ENCODE measurements at places on chromosomes 2 and 18.

DNA sequence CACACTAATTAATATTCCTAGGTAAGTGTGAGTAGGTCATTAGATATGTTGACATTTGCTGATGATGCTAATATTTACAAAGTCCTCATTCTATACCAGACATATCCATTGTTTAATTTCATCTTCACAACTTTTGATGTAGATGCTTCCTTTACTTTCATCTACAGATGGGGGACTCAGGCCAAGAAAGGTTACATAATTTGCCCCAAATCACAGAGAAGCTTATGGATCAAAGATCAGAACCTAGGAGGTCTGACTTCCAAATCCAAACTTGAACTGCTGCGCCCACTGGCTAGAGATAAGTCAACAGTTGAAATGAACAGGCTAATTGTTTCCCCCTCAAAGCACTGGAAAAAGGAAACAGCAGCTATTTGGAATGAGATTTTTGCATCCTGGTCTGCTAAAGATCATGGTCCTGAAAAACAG, 95.6 kb upstream of the TMEM178A start:
- no peak for DNase-seq

- DNase-seq, result no peak
Observed at GRCh38 chr18:45365835-45366234, 249.4 kb upstream of the SLC14A2 start.

DNA sequence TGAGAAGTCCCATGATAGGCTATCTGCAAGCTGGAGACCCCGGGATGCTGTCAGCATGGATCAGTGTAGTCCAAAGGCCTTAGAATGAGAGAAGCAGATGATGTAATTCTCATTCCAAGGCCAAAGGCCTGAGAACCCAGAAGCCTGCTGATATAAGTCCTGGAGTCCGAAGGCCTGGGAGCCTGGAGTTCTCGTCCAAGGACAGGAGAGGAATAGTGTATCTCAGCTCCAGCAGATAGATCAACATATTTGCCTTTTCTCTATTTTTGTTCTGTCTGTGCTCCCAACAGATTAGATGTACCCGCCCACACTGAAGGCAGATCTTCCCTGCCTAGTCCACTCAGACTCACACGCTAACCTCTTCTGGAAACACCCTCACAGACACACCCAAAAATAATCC, 454.9 kb upstream of the CHAC2 start:
- DNase-seq, result no peak

DNA sequence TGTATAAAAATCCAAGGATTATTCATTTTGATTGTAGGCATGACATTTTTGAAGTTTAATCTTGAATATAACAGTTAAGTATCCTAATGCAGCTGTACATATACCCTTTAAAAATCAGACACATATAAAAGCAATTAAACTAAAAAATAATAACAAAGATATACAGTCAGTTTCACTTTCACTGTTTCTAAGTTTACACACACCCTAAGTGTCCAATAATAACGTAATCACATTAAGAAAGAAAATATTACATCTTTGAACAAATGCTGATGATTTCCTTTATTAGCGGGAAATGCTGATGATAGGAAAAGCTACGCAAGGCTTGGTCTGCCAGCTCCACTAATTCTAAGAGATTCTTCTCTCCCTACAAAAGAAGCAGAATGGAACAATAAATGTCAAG, 38.8 kb downstream of the RTTN start:
- no peak for DNase-seq

- no peak for DNase-seq
Observed at GRCh38 chr18:48784656-48785055, 166.1 kb downstream of the SMAD7 start.

DNA sequence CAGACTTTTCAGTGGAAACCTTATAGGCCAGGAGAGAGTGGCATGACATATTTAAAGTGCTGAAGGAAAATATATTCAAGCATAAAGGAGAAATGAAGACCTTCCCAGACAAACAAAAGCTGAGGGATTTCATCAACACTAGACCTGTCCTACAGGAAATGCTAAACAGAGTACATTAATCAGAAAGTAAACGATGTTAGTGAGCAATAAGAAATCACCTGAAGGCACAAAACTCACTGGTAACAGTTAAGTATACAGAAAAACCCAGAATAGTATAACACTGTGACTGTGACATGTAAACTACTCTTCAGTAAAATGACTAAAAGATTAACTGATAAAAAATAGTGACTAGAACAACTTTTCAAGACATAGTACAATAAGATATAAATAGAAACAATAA, 87.4 kb downstream of the ATP8B1 start:
- DNase-seq, result no peak

DNA sequence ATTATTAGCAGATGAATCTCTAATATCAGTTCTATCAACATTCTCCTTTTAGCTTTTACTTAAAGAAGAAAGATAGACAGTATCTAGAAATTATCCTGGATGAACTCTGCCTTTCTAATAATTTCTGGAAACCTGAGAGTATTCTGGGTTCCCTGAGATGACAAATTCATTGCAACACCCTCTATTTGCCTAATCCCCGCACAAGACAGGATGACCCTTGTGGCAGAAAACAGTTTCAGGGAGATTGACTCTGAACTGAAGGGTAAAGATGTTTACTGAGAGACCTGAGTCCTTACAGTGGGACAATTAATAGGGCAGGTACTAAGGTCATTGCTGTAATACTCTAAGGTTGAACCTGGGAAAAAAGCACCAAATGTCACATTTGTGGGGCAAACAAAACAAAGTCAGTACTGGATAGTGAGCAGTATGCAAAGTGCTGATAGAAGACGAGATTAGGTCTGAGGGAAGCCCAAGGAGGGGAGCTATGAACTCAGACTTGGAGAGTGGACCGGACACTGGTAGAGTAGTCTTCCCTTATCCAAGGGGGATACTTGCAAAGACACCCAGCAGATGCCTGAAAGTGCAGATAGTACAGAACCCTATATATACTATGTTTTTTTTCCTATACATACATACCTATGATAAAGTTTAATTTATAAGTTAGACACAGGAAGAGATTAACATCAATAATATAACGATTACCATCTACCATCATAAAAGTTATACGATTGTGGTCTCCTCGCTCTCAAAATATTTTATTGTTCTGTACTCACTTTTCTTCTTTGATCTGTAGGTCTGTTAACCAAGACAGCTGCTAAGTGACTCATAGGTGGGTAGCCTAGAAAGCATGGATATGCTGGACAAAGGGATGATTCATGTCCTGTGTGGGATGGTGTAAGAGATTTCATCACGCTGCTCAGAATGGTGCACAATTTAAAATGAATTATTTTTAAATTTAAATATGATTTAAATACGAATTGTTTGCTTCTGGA, 148.3 kb upstream of the KLHL14 start:
- DNase-seq, result no peak

All from HAP-1 (cell line).